ENCODE measurements at places on chromosomes 4 and X. TPM values are rescaled to one million over a fixed set of nuclear protein-coding genes. Genes with fewer than 3 reads are reported as not detected.

- no peak for DNase-seq
These were observed 187.0 kb upstream of the LDB2 start for GRCh38 chr4:17085416-17085815.

DNA sequence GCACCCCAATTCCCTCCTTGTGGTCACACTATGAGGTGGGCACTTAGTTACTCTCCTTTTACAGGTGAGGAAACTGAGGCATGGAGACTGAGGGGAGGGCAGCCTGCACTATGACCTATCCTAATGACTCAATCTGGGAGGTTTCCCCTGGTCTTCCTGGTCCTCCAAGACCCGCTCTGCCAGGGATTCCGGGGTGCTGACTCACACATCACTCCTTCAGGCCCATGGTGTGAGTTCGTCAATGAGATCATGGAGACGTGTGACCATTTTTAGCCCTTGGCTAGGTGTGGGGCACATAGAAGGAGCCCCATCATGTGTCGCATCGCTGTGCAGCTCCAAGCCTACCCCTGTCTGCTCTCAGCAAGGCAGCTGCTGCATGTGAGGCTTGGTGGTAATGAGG lies 32.4 kb upstream of the BCOR start:
- peak; percentile 79 for DNase-seq

DNA sequence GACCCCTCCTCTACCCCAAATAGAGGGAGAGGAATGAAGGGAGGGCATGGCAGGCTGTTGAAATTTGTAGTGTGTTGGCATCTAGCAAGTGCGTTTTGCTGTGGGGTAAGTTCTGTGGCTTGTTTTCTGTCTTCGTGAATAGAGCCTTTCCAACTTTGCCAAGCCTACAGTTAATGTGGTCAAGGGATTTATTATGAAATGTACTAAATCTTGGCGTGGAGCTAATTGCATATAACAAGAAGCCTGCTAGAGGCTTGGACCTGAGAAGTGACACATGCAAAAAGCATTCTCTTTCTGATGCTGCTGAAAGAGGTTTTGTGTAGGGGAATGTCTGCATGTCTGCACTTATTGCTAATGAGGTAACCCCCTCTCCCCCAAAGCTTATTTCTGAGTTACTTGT lies 132.2 kb downstream of the BMPR1B start:
- DNase-seq: peak; percentile 32

GRCh38 chr4:3083732-3084131 lies 9.3 kb downstream of the HTT start:
- no peak for DNase-seq

- DNase-seq: no peak
These were observed 17.4 kb downstream of the RBM47 start for GRCh38 chr4:40612283-40612682.

DNA sequence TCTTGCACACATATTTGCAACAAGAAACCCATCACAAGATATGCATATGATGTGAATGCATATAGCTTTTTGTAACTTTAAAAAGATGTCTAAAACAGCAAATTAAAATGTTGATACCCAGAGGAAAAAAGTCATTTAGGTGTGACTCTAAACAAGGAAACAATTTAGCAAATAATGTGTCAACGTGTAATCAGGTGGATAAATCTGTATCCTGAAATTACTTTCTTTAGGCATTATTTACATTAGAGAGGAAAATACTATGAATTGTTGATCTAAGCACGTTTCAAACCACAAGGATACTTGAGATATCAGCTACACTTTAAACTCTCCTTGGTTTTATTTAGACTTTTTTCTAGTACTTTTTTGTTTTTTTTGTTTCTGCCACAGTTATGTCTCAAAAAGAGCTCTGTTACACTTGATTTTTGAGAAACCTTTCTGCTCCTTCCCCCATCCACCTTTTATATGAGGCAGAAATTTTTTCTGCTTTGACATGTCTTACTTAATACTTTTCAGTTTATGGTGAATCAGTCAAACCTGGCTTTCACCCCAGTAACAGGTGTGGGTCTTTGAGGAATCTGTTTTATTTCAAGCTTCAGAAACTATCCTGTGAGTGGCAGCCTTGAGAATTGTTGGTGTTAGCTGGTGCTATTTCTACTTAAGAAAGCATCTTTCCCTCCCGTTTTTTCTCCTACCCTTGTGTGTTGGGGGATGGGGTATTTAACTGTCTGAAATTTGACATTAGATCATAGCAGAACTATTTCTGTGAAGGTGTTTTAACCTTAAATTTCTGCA lies 1.9 kb downstream of the NPNT start:
- DNase-seq: no peak

FAM156B gene
- polyA plus RNA-seq: 17.1 TPM

SRPK3 gene
- polyA plus RNA-seq: 0.53 TPM

UCP1 gene
- polyA plus RNA-seq: not detected

Measured in GM23248 (cell line).